ENCODE measurements at places on chromosomes 4 and X.

GRCh38 chr4:27020603-27021002, 160.0 kb downstream of the STIM2 start:
- no peak for DNase-seq

- DNase-seq, result peak; percentile 30
These were observed 69.6 kb upstream of the C4orf50 start for GRCh38 chr4:6087669-6088341.

DNA sequence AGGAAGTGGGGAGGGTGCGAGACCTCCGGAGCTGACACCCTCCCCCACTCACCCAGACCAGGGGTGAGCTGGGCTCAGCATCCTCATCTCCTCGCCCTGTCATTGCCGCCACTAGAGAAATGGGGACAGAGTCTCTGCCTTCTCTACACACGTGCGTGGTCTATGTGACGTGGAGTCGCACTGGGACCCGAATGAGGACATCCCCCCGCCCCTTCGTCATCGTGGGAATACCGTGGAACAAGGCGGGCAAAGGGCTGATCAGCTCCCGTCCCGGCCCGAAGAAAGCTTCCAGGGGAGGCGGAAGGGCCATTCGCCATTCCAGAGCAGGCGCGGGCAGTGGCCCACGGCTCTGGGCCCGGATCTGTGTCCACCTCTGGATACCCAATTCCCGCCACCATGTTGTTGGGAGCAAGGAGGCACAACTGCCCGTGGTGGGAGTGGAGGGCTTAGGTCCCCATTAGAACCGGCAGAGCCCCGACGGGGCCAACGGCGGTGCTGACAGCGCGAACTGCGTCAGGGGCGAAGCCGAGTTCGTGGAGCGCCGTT, 12.0 kb downstream of the HMX1 start:
- DNase-seq, result no peak

- no peak for DNase-seq
These were observed 105.4 kb upstream of the TBC1D9 start for GRCh38 chr4:140861359-140862176.

- no peak for DNase-seq
These were observed 12.4 kb downstream of the CLCN4 start for GRCh38 chrX:10169175-10169574.

GRCh38 chrX:17242470-17242869, 132.5 kb upstream of the NHS start:
- DNase-seq, result peak; percentile 20

DNA sequence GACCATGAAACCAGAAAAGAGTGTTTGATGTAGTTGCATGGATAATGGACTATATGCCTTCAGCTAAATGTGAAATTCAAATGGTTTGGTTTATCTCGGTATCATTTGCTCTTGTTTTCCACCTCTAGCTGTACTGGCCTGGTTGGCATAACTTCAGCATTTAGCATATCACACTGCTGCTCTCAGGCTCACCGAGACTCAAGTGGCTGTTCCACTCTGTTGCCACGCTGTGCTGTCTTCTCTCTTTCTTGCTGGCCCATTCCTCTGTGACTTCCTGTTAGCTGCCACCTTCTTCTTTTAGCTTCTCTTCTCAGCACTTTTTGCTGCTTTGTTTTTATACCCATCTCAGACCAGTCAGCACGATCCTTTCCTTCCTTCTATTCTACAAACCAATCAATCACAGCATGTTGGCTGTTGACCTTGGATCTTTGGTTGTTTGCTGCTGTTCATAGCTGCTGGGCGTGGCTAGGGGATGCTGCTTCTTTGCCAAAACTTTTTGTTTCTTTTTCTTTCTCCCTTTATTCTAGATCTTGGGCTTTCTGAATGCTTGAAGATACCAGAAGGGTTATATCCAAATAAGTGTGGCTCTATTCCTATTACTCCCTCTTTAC, 24.0 kb downstream of the INTS6L start:
- no peak for DNase-seq

DNA sequence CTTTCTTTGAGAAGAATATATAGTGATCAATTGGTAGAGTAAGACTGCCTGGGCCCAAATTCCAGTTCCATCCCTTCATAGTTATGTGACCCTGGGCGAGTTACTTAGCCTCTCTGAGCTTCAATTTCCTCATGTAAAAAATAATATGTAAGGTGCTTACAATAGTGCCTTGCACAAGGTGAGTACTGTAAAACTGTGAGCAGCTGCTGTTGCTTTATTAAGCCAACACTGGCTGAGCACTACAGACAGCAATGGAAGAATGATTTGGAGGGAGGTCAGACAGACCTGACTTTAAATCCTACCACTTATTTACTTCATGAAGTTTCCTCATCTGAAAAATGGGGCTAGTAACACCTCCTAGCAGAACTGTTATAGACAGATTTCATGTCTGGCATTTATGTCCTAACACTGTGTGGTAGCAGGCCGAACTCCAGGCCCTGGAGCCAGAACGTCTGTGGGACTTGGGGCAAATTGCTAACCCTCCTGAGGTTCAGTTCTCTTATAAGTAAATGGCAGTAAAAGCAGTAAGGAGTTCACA, 53.8 kb downstream of the RNF150 start:
- DNase-seq, result no peak

GRCh38 chr4:121255986-121256750, 92.0 kb upstream of the TNIP3 start:
- no peak for DNase-seq

GRCh38 chrX:45888518-45888917, 656.7 kb downstream of the ZNF674 start:
- no peak for DNase-seq

GRCh38 chr4:175762582-175762981, 49.5 kb downstream of the GPM6A start:
- no peak for DNase-seq

DNA sequence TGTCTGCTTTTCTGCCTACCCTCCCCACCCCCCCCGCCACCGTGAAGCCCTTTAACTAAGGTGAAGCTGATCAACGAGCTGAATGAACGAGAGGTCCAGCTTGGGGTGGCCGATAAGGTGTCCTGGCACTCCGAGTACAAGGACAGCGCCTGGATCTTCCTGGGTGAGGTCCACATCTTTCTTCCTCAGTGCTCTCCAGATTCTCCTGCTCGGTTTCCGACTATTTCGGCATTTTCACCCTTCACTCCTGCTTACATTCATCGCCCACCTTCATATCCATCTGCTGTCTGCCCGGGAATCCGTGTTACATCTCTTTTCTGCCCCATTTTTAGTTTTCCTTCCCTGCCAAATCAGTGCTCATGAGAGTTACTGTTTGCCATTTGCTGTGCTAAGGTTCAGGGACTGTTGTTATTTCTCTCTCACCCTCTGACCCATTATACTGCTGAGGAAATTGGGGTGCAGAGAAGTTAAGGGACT, 459 bp downstream of the RBMX2 start:
- no peak for DNase-seq

GRCh38 chr4:36026348-36026880, 217.9 kb downstream of the ARAP2 start:
- no peak for DNase-seq

- no peak for DNase-seq
These were observed 24.1 kb upstream of the WFS1 start for GRCh38 chr4:6245246-6246169.

DNA sequence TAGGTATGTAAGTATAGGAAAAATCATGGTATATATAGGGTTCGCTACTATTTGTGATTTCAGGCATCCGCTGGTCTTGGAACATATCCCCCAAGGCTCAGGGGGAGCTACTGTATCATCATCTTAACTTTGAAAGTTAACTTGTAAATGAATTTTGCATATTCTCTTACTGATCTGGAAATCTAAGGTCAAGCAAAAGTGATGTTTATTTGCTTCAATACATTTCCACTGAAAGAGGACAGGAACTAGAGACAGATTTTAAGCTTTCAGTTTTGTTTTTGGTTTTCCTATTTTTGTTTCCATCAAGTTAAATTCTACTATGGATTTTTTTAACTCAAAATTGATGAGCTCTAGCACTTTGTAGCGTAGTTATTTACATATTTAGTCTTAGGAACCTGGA, 56.2 kb downstream of the NAF1 start:
- DNase-seq, result no peak

GRCh38 chrX:41055740-41056139, 29.5 kb upstream of the USP9X start:
- DNase-seq, result no peak

DNA sequence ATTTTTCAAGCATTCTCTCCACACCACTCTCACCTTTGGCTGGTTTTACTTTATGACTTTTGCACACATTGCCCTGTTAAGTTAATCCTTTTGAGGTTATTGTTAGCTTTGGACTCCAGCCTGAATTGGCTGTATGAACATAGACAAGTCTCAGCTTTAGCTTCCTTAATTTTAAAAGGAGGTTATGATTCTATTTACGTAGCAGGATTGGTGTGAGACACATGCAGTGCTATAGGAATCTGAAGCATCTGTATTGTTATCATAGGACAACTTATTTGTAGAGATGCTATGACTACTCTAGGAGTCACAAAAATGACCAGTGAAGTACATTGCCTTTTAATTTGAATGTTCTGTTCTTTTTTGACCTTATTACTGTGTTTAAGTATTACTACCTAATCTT, 15.7 kb downstream of the PGAM4 start:
- DNase-seq, result no peak

DNA sequence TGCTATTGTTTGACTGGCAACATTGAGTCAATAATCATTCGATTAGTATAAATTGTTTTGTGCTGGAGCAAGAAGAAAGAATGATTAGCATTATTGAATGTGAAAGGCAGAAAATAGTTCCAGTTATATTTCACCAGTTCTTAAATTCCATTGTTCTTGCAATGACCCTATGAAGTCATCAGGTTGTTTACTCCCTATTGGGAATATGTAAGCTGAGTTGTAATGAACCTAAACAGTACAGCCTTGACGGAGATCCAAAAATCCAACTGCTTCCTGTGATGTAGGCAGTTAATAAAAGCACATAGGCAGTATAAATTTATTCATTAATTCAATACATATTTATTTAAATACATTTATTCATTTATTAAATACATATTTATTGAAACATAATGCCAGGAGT, 947.5 kb downstream of the PCDH7 start:
- DNase-seq, result no peak

- no peak for DNase-seq
These were observed 1.5 kb upstream of the ANXA5 start for GRCh38 chr4:121698236-121698671.

- DNase-seq, result no peak
These were observed 51.1 kb downstream of the SLC10A7 start for GRCh38 chr4:146470604-146471003.

DNA sequence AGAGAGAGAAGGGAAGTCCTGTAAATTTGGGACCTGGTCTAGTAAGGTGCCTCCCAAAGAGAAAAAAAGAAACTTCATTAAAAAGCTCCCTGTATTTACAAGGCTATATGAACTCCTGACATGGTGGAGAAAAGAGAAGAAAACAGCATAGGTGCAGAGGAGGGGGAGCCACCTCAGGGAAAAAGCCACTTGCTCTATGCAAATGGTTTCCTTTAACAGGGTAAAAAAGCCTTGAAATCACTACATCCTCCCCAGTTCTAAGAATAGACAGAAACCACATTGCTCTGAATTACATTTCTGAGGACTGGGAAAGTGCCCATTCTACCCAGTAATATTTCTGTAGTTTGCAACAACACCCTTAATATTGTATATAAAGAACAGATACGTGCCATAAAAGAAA, 165.5 kb downstream of the KLF8 start:
- DNase-seq, result no peak

- no peak for DNase-seq
These were observed 17.7 kb downstream of the SNX25 start for GRCh38 chr4:185227131-185227551.
